Posterior vena cava (tissue), 2 donors: ENCODE measurements at places on chromosomes 7 and 10. TPM values are rescaled to one million over a fixed set of nuclear protein-coding genes. Genes with fewer than 3 reads are reported as not detected.

TRPV5 gene
- not detected for total RNA-seq

ST8SIA6 gene
- 4.5 TPM for total RNA-seq

CALHM3 gene
- total RNA-seq: not detected

CPVL gene
- total RNA-seq: 44.9 TPM

RBP4 gene
- total RNA-seq: 3.1 TPM

DNA sequence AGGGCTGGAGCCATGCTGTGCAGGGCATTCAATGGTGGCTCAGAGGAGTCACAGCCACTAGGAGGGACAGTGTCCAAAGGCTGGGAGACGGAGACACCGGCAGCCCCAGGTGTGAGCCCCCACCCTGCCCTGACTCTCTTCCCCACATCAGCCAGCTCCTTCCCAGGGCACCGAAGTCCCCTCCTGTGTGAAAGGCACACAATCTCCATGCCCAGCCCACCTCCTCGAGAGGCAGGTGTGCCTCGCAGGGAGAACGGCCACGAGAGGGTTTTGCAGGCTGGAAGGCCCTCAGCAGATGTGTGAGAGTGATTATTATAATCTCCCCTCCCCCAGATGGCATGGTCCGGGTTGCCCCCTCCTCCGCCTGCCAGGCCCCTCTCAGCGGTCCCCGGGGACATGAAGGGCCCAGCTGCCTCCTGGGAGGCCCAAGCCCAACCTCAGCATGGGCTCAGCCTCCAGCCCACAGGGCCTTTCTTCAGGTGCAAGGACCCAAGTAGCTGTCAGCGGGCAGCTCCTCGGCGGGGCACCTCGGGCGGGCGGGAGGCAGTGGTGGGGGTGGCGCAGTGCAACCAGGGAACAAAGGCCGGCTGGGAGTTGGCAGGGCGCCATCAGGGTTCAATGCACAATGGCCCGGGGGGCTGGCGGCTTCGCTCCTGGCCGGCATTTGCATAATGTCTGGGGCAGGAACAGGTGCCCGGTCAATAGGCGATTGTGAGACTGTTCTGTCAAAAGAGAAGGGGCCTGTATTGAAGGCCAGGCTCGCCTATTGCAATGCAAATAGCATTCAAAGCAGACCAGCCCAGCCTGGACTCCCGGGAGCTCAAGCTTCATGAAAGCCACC is 155.3 kb upstream of the ZMIZ1 start:
- no peak for DNase-seq

- DNase-seq: no peak
These were observed 554.9 kb upstream of the GALNT17 start for GRCh38 chr7:70577078-70577477.

- no peak for DNase-seq
These were observed 96.5 kb downstream of the ZMIZ1 start for GRCh38 chr10:79165070-79165778.

DNA sequence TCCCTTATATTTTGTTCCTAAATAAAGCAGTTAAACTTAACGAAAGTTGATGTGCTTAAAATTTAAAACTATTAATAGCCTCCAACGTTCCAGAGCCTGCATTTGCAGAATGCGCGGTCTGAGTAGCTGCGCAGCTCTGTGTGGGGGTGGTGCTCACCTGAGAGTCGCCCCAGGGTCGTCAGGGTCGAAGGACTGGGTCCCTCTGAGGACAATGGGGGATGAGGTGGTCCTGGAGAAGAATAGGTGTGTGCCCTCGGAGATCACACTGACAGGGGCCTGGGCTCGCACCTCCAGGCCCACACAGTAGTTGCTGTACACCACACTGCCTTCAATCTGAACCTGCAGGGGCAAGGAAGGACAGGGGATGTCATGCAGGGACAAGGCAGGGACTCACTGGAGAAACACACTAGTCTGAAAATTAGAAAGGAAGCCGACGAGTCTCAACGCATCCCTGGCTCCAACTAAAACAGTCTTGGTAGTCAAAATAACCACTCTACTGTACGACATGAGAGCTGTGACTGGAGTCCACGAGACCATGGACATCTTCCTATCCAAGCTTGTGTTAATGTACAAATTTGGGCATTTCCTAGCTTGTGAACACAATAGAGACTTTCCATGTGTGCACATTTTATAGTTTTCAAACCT is 54.4 kb downstream of the PKD1L1 start:
- no peak for DNase-seq

DNA sequence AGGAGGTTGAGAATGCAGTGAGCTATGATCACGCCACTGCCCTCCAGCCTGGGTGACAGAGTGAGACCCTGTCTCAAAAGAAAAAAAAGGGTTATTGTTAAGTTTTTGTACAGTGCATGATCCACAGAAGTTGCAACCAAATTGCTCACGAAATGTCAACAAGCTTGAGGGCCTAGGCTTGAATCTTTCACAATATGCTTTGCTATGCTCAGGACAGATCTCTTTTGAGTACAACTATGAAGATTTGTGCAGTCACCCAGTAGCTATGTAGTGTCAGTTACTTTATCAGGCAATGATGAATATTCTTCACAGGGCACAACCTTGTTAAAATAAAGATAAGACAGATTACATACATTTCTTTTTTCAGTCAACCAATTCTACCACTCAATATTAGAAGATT is 109.2 kb downstream of the PRTFDC1 start:
- no peak for DNase-seq

DNA sequence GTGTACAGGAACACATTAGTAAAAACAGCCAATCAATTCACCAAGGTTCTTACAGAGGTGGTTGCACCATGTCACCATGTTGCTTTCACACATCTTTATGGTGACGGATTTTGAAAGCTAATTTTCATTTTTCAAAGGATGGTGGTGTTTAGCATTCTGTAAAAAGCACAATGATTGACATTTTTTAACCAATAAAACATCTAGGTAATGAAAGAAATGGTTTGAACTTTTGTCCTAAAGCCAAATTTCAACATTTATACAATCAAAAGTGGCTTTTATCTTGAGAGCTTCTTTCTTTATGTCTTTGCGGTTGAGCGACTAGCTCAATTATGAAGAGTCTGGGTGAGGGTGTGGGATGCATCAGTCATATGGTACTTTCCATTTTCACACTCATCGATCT is 94.4 kb downstream of the MALRD1 start:
- no peak for DNase-seq

GRCh38 chr10:45460235-45460878 is 86.3 kb downstream of the ALOX5 start:
- DNase-seq: no peak

DNA sequence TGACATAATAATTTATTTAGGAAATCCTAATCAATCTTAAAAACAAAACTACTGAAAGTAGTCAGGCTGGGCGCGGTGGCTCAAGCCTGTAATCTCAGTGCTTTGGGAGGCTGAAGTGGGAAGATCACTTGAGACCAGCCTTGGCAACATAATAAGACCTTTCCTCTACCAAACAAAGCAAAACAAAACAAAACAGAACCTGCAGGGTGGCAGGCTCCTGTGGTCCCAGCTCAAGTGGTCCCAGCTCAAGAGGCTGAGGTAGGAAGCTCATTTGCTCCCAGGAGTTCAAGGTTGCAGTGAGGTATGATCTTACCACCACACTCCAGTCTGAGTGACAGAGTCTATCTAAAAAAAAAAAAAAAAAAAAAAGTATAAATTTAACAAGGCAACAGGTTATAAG is 748.0 kb downstream of the CNTNAP2 start:
- DNase-seq: no peak

GRCh38 chr7:142808461-142808801 is 37.7 kb downstream of the PRSS2 start:
- no peak for DNase-seq

DNA sequence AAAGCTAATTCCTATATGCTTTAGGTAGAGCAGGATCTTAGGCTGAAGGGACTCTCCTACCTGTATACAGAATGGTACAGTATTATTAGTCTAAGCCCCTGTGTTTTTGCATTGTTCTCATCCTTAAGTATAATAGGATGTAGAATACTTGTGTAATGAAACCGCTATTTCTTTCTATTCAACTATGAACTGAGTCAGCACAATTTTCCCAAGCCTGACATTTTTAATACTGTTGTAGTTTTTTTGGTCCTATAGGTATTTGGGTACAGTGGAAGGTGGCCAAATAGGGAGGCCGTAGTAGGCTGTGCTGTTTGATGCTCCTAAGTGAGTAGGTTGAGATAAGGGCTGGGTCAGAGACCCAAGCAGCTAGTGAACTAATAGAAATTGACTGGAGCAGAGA is 205.1 kb downstream of the MACC1 start:
- DNase-seq: no peak

- DNase-seq: no peak
These were observed 23.3 kb downstream of the MACC1 start for GRCh38 chr7:20193873-20194272.

GRCh38 chr10:47451998-47452494 is 31.9 kb downstream of the ANXA8 start:
- DNase-seq: no peak

GRCh38 chr7:117531595-117532244 is 51.9 kb downstream of the CFTR start:
- DNase-seq: no peak

DNA sequence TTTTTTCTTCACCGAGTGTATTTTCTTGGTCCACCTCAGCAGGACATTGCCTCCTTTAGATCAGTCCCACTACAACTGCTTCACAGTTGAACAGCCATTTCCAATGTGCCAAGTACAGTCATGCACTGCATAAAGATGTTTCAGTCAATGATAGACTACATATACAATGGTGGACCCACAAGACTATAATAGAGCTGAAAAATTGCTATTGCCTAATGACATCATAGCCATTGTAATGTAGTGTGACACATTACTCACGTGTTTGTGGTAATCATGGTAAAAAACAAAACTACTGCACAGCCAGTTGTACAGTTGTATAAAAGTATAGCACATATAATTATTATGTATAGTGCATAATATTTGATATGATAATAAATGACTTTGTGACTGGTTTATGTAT is 113.8 kb upstream of the HPS1 start:
- no peak for DNase-seq

DNA sequence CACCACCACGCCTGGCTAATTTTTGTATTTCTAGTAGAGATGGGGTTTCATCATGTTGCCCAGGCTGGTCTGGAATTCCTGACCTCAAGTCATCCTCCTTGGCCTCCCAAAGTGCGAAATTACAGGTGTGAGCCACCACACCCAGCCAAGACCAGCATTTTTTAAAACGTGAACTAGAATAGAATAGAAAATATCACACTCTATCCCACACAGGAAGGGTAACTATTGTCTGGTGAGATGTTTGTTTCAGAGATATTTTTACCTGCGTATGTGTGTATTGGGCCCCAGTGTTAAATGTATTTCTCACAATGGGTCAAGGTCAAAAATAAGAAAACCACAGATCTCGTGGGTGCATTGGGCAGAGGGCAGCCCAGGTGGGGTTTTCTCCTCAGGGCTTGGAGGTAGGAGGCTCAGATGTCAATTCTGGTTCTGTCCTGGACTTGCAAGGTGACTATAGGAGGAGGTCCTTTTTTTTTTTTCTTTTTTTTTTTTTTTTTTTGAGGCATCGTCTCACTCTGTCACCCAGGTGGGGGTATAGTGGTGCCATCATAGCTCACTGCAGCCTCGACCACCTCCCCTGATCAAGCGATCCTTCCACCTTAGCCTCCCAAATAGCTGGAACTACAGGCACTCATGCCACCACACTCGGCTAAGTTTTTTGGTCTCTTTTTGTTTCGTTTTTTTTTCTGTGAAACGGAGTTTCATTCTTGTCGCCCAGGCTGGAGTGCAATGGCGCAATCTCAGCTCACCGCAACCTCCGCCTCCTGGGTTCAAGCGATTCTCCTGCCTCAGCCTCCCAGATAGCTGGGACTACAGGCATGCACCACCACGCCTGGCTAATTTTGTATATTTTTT is 19.0 kb downstream of the SH2B2 start:
- DNase-seq: no peak

GRCh38 chr7:95102662-95103061 is 195.3 kb downstream of the PPP1R9A start:
- DNase-seq: no peak
